ENCODE measurements at places on chromosomes 3 and 15.

DNA sequence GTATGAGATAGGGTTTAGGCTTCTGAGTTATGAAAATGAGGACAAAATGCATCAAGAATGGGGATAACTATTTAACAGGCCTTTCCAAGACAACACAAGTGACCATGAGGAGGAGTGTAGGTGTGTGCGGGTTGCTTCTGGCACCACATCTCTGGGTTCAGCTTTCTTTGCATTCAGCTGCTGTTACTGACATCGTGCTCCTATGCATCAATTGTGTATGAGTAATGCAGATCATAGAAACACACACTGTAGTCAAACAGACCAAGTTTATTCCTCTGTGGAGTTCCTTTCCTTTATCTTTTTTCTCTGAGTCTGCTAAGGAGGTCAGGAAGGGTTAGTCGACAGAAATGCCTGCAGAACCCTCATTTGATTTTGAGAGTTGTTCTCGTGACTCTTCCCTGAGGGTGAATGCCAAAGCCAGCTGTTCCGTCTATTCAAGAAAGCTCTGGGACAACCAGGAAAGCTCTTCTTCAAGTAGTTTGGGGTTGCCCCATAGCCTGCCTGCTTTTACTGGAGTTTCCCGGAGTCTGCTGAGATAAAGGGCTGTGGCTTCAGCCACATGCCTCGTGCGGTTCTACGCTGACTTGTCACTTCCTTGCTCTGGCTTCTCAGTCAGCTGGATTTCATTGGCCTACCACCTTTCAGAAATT is 136.7 kb upstream of the TLE3 start:
- no peak for DNase-seq

GRCh38 chr3:188826574-188826973 is 345.2 kb upstream of the TPRG1 start:
- DNase-seq: peak; percentile 19

DNA sequence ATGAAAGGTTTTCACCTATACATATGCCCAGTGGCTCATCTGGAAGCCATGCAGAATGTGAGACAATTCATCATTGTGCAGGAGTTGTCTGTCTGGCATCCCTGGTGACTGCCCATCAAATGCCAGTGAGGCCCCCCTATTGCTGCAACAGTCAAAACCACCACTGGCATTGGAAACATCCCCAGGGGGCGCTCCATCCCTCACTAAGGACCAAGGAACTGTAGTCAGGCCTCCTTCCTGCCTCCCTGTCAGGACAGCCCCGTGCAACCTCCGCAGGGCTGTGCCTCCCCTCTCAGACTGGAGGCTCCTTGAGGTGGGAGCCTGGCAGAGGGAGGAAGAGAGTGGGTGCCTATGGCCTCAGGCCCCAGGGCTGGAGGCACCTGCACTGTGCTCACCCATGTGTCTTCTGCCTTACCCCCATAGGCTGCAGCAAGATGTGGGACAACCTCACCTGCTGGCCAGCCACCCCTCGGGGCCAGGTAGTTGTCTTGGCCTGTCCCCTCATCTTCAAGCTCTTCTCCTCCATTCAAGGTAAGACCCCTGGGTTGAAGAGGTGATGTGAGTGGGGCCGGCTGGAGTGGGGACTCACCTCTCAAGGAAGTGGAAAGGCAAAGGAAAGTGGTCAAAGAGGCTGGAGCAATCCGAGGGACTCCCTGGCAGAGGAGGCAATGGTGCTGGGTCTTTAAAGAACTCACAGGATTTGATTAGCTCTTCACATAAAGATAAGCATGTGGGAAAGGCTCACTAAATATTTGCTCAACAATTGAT is 16.5 kb downstream of the VIPR1 start:
- no peak for DNase-seq

DNA sequence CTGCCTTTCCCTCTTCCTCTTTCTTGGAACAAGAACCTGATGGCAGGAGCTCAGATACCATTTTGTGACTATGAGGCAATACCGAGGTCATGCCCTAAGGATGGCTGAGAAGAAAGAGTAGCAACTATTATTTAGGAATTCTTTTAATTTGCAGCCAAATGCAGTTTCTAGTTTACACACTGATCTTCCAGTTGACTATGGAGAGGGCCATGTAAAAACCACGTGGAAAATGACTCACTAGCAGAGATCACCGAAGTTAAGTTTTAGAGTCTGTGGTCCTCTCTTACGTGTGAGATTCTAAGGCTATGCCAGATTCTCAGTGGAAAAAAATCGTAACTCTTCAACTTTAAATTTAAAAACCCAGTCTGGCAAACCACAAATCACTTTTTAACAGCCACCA is 7.8 kb downstream of the BNC1 start:
- no peak for DNase-seq

GRCh38 chr3:114572364-114573062 is 278.7 kb downstream of the TIGIT start:
- no peak for DNase-seq

DNA sequence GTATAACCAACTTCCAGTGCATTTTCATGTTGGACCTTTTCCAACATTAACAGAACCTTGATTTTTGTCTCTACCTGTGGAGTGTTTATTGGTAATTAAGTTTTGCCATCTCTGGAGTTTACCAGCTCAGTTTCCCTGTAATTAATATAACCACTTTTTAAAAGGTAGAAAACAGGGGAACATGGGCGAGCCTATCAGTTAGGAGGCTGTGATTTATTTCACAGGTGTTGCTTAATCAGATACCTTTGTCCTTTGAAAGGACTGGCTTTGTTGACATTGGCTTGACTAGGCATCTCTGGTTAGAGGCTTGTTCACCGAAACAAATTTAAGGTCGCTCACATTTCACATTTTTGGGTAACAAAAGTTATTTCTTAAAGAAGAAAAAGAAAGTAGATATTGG is 622 bp downstream of the NAALADL2 start:
- no peak for DNase-seq

DNA sequence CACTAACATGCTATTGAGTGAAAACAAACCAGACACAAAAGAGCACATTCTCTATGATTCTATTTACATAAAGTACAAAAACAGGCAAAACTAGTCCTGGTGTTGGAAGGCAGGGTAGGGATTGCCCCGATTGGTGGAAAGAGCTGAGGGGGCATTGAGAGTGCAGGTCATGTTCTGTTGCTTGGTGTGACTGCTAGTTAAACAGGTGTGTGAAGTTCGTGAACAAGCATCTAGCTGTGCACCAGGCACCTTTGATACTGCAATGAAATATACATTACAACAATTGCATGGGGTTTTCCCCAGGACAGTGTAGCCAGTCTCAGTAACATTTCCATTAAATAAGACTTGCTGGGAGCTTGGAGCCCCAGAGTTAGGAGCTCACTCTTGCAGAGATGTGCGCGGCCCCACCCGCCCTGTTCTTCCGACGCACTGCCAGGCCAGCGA is 26.3 kb upstream of the THRB start:
- DNase-seq: no peak

DNA sequence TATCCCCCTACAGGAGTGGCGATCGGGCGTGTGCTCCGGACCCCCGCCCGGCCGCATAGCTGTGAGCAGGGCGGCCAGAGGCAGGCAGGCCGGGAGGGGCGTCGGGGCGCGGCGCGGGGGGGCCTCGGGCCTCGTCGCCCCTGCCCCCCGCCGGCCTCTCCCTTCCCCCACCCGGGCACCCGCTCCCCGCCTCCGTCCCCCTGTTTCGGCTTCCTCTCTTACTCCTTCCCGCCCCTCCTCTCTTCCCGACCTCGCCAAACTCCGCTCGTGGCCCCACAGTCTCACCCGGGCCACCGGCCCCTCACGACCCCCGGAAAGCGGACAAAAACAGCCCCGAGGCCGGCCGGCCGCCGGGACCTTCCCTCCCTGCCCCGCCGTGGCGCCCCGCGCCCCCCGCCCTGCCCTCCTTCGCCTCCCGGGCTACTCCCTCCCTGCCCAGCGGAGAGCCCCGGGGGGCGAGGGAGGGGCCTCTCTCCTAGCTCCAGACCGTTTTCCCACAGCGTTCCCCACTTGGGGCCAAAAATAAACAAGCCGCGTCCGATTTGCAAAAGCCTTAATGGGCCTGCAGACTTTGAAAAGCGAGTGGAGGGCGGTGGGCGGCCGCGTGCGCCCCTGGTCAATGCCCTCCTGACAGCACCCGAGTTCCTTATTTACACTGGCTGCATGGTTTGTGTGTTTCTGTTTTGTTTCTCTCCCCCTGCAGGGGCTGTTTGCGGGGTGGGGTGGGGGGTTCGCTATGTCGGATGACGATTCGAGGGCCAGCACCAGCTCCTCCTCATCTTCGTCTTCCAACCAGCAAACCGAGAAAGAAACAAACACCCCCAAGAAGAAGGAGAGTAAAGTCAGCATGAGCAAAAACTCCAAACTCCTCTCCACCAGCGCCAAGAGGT is 1.0 kb downstream of the UBE2E1 start:
- DNase-seq: no peak

- no peak for DNase-seq
These were observed 302.5 kb downstream of the ZNF621 start for GRCh38 chr3:40827226-40827625.

- DNase-seq: peak; percentile 48
These were observed 26.8 kb upstream of the CSTA start for GRCh38 chr3:122298239-122298638.

GRCh38 chr15:63915209-63915872 is 81.6 kb upstream of the HERC1 start:
- DNase-seq: no peak

GRCh38 chr3:128624526-128625138 is 26.0 kb downstream of the RPN1 start:
- DNase-seq: no peak

GRCh38 chr15:76625267-76625666 is 279.9 kb downstream of the SCAPER start:
- no peak for DNase-seq

DNA sequence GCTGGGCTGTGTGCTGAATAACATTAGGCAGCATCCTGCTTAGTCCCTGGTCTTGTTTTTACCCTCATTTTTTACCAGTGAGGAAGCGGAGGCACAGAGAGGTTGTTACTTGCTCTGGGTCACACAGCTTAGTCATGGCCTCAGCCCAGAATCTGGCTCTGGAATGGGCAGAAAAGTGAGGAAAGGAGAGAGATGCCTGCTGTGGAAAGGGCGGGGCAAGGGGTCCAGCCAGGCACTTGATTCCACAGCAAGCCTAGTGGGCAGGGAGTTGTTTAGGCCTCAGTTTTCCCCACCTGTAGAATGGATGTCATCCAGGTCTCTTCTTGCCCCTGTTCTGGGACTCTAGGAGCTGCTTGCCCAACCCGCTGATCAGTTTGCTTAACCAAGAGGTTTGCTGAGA is 35.9 kb downstream of the SLC6A6 start:
- no peak for DNase-seq

DNA sequence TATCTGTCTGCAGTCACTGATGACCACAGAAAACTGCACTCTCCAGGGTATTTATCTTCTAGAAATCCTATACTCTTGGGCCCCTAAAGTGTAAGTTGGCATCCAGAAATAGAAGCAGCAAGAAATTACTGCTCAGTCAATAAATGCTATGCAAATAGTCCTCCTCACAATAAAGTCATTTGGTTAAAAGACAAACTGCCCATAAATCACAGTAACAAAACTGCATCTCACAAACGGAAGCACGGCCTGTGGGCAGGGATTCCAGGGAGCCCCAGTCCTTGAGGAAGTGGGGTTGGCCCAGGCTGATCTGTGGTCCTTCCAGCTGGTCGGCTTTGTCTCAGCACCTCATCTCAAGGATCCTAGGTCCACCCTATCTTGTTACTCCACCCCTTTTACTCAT is 29.7 kb upstream of the SPATA12 start:
- no peak for DNase-seq

- DNase-seq: no peak
These were observed 393.3 kb downstream of the FEZF2 start for GRCh38 chr3:61980041-61980440.

GRCh38 chr3:173502983-173503568 is 105.5 kb downstream of the NLGN1 start:
- DNase-seq: no peak

DNA sequence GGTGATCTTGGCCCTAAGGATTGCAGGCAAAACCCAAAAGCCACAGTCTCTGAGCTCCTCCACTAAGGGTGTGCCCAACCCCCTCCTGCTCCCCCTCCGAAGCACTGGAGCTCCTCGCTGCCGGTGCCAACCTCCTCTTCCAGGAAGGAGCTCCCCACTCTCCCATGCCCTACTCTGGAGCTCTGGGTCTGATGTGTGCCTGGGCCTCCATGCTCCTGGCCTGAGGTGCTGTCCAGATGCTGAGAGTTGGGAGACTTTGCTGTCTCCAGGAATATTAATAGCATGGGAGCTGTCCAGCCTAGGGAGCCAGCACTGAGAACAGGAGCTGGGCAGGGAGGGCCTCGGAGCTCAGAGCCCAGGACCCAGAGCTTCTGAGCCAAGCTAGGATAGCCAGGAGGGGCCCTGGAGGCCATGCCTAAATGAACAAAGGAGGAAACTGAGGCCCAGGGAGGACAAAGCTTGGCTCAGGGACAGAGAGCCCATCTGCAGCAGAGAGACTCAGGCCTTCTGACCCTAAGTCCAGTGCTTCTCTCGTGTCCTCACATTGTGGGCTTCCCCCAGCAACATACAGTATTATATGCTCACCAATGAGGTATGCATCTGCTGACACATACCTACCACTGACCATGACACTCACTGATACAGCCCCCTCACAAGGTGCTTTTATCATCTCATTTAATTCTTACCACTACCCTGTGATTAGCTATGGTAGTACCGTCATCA is 36.9 kb upstream of the HERC1 start:
- no peak for DNase-seq

GRCh38 chr15:41990691-41991090 is 18.3 kb upstream of the EHD4 start:
- no peak for DNase-seq

- peak; percentile 54 for DNase-seq
These were observed 2.4 kb downstream of the CSRNP1 start for GRCh38 chr3:39150803-39151631.

- no peak for DNase-seq
These were observed 856.8 kb downstream of the OTOL1 start for GRCh38 chr3:162353414-162353813.

GRCh38 chr3:48305396-48305795 is 28.1 kb downstream of the SPINK8 start:
- no peak for DNase-seq

- peak; percentile 5 for DNase-seq
These were observed 69.7 kb upstream of the DCBLD2 start for GRCh38 chr3:98971169-98971681.

GRCh38 chr3:24460974-24461373 is 33.7 kb downstream of the THRB start:
- no peak for DNase-seq

GRCh38 chr3:98764472-98764884 is 1.3 kb downstream of the ST3GAL6 start:
- DNase-seq: no peak

GRCh38 chr3:141738891-141739363 is 829 bp downstream of the RNF7 start:
- peak; percentile 56 for DNase-seq

DNA sequence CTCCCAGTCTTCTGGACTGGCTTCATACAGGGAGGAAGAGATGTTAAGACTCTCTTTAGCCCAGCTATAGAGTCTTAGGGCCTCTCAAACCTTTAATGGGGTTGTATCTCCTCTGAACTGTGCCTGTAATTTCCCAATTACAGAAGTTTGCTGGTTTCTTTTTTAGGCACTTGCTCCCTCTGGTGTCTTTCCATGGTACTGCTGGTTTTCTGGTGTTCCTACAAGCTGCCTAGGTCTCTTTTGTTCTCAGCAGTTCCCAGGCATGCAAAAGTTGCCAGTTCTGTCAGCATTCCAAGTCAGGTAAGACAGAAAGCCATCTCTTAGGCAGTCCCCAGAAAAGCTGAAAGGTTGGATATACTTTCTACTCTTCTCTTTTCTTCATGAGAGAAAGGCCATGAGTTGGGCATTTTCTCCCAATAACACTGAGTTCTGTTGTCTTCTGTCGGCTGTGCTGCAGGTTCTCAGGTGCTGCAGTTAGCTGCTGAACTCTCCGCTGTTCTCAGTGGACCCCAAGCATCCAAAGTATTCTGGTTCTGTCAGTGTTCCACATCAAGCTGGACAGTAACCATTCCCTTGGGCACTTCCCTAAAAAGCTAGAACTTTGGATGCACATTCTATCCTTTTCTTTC is 54.4 kb upstream of the EHHADH start:
- peak; percentile 75 for DNase-seq

Data from activated CD4-positive, alpha-beta T cell treated with anti-CD3 and anti-CD28 coated beads, Interleukin-2, Interleukin-6, amounts not matched to agents 100 ng/mL and 50 ng/mL, durations not matched to agents 16 hours and 8 hours (primary cell).